ENCODE measurements at places on chromosomes 2 and 18.

DNA sequence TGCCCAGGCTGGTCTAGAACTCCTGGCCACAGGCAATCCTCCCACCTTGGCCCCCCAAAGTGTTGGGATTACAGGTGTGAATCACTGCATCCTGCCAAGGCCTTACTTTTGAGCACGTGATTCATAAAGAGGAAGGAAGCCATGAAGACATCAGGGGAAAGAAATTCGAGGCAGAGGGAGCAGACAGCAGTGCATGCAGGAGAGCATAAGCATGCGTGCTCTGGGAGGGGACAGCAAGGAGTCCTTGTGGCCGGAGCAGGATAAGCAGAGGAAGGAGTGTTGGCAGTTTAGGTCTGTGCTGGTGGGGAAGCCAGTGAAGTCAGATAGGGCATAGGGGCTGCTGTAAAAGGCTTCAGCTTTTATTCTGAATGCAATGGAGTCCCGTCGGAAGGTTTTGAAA, 400.5 kb upstream of the RAB12 start:
- no peak for DNase-seq

DNA sequence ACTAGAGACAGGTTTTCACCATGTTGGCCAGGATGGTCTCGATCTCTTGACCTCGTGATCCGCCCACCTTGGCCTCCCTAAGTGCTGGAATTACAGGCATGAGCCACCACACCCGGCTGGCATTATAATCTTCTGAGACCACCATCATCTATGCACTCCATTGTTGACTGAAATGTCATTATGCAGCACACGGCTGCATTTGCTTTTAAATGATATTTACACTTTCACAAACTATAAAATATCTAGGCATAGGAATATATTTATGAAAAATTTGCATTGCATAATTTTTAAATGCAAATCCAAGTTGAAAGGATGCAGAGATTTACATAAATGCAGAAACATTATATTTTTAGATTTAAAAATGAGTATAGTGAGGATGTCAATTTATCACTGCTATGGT, 30.0 kb upstream of the ANKRD44 start:
- no peak for DNase-seq

GRCh38 chr2:120398051-120398995, 52.4 kb downstream of the INHBB start:
- DNase-seq, result no peak

DNA sequence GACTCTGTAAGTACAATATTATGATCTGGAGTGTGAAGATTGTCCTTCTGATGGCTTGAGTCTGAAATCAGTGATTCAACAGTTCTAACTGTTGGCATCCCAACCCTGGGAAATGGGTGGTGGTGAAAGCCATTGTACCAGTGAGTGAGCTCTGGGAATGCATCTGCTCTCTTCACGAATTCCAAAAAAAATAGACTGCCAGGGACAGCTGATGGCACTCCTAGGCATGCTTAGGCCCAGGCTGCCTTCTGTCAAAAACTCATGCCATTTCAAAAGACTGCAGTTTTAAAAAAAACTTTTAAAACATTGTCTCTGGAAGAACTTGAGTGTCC, 20.3 kb downstream of the OXER1 start:
- DNase-seq, result no peak

DNA sequence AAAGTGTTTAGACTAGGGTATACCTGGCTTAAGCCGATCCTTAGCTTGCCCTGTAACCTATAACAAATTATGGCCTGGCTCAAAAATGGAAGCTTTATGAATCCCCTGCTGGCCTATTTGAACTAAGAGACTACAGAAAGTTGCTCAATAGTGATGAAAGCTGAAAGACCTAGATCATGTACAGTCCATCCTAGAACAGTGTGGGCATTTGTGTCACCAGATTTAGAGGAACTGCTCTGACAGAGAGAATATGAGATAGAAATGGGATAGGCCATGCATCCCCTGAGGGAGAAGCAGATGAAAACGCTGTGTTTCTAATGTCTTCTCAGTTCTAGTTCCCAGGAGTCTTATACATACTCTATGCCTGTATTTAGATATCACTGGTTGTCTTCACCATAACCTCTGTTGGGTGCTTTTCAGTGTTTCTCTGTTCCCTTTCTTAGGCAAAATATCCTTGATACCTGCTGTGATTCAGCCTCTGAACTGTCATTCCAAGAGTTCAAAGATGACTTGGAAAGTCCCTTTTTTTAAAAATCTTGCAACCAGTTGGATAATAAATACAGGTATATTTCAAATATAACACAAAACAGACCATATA, 246.9 kb upstream of the SLC39A10 start:
- DNase-seq, result no peak

DNA sequence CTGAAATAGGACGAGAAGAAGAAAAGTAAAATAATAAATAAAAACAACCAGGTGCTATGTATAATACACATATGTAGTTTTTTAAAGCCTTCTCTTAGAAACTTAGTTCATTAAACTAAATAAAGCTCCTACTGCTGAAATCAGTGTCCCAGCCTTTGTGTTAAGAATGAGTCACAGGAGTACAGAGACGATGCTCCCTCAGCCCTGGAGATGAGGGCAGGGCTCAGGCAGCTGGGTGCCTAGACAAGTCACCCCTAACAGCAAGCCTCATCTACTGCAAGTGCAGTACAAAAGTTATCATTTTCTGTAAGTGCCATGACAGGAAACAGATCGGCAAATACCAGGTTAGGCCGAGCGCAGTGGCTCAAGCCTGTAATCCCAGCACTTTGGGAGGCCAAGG, 18.2 kb downstream of the KIDINS220 start:
- no peak for DNase-seq

GRCh38 chr2:34736482-34736881, 1137.4 kb upstream of the FAM98A start:
- no peak for DNase-seq

DNA sequence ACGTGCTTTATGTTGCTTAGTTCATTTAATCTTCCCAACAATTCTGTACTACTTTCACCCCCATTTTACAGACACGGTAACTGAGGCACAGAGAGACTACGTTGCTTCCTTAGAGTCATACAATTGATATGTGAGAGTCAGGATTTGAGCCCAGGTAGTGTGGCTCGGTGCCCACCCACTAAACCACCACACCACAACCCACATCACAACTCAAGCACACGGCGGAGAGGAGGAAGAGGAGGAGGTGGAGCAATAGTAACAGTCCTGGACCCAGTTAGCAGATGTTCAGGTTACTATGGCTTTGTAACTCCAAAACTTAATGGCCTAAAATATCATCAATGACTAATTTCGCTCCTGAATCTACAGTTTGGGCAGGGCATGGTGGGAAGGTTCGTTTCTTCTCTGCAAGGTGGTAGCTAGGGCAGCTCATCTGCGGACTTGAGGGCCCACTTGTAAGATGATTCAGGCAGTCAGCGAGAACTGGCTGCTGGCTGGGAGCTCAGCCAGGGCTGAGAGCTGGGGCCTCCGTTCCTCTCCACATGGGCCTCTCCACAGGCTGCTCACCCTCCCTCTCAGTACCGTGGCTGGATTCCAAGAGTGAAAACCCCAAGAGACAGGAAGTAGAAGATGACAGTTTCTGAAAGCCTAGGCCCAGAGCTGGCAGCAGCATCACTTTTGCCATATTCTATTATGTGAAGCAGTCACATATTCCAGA, 167.1 kb downstream of the ZFP36L2 start:
- DNase-seq, result no peak

GRCh38 chr2:224630659-224631550, 45.7 kb upstream of the CUL3 start:
- DNase-seq, result no peak

DNA sequence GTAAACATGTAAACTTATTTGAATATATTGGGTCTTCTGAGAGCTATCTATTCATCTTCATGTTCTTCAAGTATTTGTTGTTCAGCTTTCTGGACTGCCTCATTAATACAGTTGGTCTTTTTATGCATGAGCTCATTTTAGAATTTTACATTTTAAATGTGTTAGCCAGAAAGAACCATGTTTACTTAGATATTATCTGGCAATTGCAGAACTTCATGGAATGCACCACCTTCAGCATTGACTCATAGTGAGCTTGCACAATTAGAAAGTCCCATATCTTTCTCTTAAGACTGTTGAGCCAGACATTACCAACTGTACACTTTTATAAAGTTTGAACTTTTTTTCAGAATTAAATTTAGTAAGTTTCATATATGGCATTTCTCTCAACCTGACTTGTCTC, 536.7 kb downstream of the RIT2 start:
- DNase-seq, result no peak

DNA sequence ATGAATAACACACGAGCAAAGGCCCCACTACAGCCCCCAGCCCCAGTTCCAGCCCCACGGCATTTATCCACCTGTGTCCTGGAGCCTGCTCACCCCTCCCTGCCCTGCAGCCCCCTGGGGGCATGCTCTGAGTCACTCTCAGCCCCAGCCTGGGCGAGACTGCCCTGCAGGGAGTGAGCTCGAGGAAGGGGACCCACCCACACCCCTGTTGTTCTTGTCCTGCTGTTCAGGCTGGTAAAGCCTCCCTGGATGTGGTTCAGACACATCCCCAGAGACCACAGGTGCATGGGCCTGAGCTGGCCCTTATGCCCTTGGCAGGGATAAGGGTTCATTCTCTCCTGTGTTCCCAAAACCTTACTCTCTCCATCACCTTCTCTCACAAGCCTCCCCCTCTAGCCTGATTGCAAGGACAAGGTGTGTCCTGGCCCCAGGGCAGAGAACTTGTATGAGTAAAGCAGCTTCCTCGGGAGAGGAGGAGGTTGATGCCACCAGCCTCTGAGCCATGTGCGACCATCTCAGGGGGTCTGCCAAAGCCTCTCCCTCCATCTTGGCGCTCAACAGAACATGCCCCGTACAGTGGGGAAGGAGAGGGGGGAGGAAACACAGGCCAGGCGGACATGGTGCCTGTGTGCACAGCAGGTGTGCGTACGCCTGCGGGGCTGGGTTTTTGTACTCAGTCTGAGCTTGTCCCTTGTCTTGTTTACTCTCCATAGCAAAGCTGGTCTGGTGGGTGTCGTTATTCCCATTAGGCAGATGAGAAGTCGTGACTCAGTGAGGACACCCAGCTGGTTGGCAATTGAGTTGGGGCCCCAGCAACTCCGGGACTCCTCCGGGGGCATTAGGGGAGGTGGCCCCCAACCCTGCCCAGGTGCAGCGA, 64.4 kb downstream of the CIB4 start:
- no peak for DNase-seq
